ENCODE measurements at places on chromosomes 2 and 18. TPM values are rescaled to one million over a fixed set of nuclear protein-coding genes. Genes with fewer than 3 reads are reported as not detected.
A peak's percentile ranks its signal among the peaks of the same experiment; 100 is the strongest.

DNA sequence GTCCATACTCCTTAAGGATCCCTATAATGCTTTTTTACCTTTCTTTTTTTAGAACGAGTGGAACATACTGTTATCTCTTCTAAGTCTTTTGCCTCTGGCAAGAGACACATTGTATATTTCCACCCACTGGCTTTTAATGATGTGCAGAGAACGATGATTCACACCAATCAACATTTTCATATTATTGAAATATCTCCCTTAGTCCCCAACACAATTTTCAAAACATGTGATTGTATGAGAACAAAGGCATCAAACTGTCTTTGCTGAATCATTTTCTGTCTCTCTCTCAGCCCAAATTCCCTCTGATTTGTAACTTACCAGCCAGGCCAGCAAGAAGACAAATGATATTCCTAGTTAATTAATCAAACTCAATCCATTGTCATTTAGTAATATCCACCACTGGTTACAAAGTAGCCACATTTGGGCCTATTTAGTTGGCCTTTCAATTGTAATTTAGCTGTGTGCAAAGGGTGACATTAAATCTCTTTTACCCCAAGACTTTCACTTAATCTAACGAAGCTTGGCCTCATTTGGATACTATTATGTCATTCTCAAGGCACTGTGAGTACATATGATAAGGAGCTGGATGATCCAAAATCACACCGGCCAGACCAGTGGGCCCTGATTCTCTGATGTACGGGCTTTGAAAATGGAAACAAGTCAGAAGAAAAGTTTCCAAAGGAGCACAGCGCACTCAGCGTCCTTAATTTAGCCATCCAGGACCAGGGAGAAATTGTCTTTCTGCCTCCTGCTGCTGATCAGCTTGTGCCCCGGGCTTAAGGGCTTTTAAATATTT lies 185.1 kb downstream of the SCG2 start:
- no peak for DNase-seq

The ZDBF2 gene
- 4.1 TPM for total RNA-seq

- DNase-seq = no peak
Observed at GRCh38 chr18:67433971-67434370, 82.5 kb downstream of the DSEL start.

The PLEK gene
- total RNA-seq = not detected

The PPP1R1C gene
- 0.53 TPM for total RNA-seq

DNA sequence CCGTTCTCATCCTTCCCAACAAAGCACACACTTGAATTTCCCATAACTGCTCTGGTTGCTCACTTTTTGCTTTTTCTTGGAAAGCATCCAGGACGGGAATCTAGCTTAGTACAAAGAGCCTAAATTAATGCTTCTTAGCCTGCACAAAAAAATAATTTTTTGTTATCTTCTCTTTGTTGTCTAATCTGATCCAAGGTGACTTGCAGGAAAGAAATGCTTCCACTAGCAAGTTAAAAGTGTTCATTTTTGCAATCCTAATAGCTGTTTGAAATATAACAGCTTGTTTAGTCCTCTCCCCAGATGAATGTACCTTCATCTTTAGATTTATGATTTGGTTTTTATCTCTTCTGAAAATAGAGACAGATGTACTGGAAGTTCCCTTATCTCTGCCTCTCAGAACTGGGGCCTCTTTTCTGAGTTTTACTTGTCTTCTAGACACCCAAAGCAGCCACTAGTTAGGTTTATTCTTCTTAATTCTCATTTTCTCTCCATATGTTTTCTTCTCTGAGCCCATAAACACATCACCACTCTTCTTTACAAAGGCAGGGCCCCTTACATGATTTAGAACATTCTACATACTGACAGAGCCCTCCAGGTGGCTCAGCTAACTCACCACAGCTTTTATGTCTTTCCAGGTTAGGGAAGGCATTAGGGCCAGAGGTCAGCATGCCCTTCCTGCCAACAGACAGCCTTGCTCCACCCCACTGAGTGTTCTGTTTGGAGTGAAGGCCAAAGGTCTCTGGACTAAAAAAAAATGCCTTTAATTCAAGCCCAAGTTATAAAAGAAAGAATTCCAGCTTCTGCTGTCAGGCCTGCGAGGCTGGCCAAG lies 74.7 kb upstream of the MAP4K3 start:
- peak; percentile 8 for DNase-seq

The UGT1A5 gene
- total RNA-seq = not detected

GRCh38 chr2:98281607-98282006 lies 64.6 kb upstream of the CNGA3 start:
- DNase-seq = no peak

The DPP10 gene
- total RNA-seq = 1.7 TPM

The C1QL2 gene
- not detected for total RNA-seq

DNA sequence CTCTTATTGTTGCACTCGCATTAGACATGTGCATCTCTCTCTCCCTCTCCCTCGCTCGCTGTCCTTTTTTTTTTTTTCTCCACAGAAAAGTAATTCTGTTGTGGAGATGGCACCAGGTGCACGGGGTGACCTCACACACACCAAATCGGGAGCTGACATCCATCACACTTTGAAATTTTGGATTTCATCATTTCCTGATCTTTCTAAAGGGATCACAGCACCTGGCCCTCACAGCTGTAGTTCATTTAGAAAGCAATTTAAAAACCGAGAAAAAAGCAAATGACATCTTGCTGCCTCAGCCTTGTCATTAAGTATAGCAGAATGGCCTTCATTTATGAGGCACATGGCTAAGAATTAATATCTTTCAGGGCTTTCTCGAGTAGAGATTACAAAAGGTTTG lies 717.2 kb downstream of the RNF144A start:
- DNase-seq = no peak

GRCh38 chr2:28601616-28602015 lies 105.8 kb downstream of the PLB1 start:
- no peak for DNase-seq

DNA sequence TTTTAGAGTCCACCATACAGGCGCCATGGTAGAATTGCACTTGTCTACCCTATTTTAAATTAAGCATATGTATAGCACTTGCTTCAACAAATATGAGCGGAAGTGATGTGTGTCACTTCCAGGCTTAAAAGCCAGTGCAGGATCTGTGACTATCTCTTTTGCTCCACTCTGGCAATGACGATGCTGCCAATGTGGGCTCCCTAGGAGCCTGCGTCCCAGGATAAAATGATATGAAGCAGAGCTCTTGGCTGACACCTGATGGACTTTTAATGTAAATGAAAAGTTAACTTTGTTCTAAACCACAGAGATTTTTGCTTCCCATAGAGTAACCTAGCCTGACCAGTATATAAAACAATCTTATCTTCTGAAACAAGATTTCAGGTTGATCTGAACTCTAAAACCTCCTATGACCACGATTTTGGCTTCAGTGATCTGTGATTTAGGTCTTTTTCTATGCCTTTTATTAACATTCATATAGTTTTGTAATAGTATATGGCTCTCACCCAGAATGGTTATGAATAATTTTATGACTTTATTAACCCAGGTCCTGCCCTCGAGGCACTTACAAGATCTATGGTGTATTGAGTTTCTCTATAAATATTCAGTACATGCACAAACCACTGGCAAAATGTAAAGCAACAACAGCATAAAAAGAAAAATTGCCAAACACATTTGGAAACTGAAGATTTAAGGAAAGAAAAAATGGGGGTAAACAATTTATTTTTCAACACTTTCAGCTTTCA lies 422.5 kb upstream of the PIK3C3 start:
- no peak for DNase-seq

DNA sequence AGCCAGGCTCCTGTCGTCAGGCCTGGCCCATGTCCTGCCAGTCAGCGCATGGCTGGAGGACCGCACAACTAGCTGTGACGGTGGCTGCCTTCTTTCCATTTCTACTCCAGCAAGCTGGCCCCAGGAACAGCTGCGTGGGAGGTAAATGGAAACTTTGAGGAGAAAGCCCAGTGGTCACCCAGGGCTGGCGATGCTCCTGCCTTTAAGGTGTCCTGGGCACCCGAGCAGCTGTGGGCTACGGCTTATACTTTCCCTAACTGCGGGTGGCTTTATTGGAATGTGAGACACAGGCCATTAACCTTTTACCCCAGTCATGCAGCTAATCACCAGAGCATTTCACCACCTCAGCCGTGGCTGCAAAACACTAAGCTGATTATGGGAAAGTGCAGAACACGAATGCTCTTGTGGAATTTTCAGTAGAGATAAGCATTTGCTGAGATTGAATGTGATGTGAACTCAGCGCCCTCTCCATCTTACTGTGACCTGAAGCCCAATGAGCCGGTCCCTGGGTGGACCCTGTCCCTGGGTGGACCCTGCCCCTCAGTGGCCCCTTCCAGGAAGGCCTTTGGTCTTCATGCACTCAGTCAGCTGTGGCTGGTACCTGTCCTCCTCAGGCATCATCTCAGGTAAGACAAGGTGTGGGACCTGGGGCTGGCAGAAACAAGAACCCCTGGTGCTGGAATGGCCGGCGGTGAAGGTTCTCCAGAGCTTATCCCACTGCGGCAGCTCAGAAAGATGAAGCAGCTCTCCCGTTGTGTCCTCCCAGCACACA lies 275.4 kb upstream of the HS6ST1 start:
- no peak for DNase-seq

The VAMP5 gene
- total RNA-seq = 8.3 TPM

The VWA3B gene
- total RNA-seq = not detected

DNA sequence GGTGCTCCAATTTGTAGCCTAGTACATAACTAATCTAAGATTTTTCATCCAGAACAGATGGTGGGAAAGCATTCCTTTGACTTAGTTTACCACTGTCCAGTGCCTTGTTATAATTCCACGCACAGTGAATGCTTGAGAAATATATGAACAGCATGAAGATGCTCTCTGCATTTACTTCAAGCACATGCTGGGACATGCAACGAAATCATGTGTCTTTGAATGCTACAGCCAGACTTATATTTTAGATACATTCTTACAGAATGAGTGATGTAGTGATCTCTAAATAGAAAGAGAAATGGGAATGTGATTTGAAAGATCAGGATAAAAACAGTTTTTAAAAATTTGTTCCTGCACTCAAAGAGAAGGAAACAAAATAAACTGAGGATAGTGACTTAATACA lies 398.3 kb downstream of the FBXO15 start:
- no peak for DNase-seq

The STON1 gene
- 2.2 TPM for total RNA-seq

- no peak for DNase-seq
Observed at GRCh38 chr2:26017464-26018183, 16.3 kb upstream of the RAB10 start.

The LINC00305 gene
- total RNA-seq = not detected

The ARL4C gene
- total RNA-seq = 0.91 TPM

- no peak for DNase-seq
Observed at GRCh38 chr2:121910139-121910538, 154.7 kb downstream of the TSN start.

GRCh38 chr2:144493027-144493809 lies 26.7 kb downstream of the ZEB2 start:
- no peak for DNase-seq

GRCh38 chr2:234556848-234557573 lies 60.1 kb upstream of the ARL4C start:
- peak; percentile 23 for DNase-seq

DNA sequence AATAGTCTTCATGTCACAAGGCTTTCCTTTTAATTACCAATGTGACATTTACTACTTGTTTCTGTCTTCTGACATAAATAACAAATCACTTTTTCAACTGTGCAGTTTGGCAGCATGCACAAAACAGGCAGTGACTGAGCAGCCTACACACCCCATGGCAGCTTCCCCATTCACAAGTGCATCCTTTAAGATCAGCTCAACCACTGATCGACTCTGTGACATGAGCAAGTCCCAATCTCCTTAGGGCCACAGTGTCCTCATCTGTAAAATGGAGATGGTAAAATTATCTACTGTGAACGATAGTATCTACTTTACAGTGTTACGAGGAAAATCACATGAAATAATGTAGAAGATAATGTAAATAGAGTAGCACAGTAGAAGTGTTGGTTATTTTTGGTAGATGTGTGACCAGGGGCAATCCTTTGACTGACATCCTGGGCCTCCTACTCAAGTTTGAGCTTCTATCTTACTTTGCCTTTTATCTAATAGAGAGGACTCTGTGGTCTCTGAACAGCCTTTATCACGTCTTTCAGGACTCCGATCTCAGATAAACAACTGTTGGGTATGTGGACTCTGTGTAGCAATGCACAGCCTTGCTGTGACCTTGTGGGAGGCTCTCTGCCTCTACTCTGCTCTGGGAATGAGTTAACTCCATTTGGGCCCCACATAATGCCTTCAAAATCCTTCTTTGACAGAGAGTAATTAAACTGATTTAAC lies 120.6 kb downstream of the PIGN start:
- no peak for DNase-seq

DNA sequence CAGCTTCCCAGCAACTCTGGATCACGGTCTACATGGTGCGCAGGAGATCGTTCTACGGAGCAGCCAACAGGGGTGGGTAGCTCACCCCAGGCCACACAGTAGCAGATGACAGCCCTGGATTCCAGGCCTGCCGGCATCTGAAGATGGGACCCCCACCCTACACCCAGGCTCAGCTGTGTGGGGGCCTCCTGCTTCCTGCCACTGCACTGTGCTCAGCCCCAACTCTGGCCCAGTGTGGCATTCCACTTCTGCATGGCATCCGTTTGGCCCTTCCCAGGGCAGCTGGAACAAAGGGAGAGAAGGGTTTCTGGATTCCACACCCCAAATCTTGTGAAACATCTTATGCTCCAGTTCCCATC lies 9.1 kb downstream of the PER2 start:
- DNase-seq = no peak

DNA sequence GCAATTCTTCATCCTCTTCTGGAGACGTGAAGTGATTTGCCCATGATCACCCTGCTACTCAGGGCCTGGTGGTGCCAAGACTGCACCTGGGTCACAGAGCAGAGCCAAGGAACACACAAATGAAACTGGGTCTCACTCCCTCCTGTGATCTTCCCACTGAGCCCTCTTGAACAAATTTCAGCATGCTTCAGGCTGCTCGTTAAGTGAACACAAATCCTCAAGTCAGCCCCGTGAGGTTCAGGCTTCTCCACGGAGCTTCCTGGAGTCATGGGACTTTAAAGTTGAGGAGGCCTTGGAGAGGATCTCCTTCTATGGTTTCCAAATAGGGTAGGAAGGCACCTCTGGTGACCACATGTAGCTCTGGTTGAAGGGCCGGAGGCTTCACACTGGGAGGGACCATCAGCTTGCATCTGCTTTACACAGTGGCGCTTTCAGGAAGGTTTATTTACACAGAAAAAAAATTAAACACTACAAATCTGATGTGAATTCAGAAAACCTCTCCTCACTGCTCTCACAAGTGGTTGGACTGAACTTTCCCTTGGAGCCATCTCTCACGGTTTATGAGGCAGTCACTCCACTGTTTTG lies 255.4 kb downstream of the LOXHD1 start:
- no peak for DNase-seq

The IL1RL1 gene
- total RNA-seq = not detected

The C2orf81 gene
- total RNA-seq = not detected

GRCh38 chr2:122799391-122799790 lies 1043.9 kb downstream of the TSN start:
- no peak for DNase-seq
